ENCODE measurements at places on chromosomes 4 and X.

DNA sequence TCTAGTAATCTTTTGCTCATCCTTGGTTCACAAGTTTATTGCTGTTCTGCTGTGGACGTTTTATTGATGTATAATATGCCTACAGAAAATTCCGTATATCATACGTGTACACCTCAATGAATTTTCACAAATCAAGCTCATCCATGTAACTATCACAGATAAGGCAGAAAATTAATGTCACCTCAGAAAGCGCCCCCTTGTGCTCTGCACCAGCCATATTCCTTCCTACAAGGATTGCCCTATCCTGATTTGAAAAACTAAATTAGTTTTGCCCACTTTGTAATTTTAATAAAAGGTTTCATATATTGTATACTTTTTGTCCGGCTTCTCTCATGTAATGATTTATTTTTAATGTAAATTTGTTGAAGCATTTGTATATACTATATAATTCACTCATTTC, 390.8 kb downstream of the ADGRL3 start:
- DNase-seq, result no peak

GRCh38 chr4:133149932-133150471, 908 bp downstream of the PCDH10 start:
- no peak for DNase-seq

GRCh38 chr4:55512922-55513571, 33.7 kb downstream of the CLOCK start:
- DNase-seq, result no peak

GRCh38 chr4:114386637-114387233, 211.9 kb upstream of the UGT8 start:
- peak; percentile 7 for DNase-seq

DNA sequence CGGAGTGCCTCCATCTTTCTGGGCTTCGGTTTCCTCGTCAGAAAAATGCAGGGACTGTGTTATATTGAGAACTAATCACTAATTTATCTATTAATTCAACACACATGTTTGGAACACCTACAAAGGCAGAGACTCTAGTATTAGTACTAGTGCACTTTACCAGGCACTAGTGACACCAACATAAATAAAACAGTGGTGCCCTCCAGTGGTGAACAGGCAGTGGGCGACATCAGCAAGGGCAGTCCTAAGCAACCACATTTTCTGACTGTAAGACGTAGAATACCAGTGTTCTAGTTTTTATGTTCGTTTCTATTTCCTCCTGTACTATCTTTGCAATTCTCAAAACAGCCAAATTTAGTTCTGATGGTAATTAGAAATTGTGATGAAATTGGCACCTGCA, 69.1 kb upstream of the UCP1 start:
- DNase-seq, result peak; percentile 33

- no peak for DNase-seq
Observed at GRCh38 chr4:4408576-4409335, 21.9 kb downstream of the NSG1 start.

- DNase-seq, result no peak
Observed at GRCh38 chrX:76893930-76894329, 466.4 kb downstream of the MAGEE1 start.

- no peak for DNase-seq
Observed at GRCh38 chrX:133444196-133444595, 28.9 kb upstream of the GPC4 start.

DNA sequence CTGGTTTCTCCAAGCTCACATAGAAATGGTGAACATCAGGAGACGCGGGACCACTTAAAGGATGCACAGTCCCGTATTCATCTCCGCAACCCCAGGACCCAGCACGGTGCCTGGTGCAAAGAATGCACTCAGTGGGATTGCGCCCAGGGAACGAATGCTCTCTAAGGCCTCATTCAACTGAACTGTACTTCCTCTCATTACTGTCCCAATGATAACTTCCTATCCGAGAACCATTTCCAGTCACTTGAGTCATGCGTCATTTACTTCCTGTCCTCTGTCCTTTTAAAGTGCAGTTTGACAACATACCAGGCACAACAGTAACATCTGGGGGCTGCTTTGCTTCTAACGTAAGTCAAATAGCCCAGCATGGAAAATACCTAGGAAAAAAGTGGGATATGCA, 75.7 kb downstream of the RBM47 start:
- no peak for DNase-seq

DNA sequence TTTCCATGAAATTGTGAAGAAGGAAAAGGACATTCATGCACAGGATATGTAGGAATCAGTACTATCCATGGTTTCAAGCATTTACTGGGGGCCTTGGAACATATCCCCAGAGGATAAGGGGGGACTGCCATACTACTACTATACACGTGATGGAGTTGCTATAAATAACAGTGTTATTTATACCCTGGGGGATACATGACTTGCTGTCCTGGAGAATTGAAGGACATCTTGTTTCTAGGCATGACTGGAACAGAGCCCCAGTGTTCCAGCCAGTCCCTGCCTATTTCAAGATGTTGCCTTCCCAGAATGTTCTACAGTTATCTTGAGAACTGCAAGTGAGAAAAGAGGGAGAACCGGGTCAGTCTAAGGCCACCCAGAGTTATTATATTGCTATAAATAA, 39.6 kb upstream of the ZNF81 start:
- no peak for DNase-seq

GRCh38 chrX:46256875-46257274, 288.3 kb downstream of the ZNF674 start:
- DNase-seq, result no peak

Data from Calu3 (cell line).